ENCODE measurements at places on chromosomes 7 and 10. TPM values are rescaled to one million over a fixed set of nuclear protein-coding genes. Genes with fewer than 3 reads are reported as not detected.

DNA sequence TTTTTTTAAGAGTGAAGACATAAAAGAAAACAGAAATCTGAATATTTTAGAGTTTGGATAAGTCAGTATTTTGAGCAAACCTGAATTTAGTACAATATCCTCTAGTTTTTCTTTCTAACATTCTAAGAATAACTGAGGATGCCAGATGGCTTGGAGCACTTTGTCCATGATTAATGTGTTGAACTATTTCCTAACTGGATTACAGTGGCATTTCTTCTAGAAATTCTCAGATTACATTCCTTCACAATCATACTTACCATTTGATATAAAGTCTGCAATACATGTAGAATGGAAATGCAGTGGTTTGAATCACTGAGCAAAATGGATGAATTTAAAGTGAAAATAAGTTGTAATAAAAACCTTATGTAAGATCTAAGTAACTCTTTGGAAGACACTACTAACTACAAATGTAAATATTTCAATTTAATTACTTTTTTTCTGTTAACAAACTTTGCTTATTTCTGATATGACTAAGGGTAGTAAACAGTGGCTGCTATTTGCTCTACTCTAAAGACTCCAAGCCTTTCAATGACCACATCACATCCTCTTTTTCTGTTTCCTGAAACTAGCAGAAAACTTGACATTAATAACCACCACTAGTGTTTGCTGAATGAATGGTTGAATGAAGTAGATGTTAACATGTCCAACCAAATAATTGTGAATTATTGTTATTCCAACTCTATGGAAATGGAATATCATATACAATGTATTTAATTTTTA lies 102.8 kb downstream of the PRKG1 start:
- peak; percentile 69 for DNase-seq

GRCh38 chr10:61795147-61795546 lies 106.4 kb upstream of the ARID5B start:
- DNase-seq = no peak

DNA sequence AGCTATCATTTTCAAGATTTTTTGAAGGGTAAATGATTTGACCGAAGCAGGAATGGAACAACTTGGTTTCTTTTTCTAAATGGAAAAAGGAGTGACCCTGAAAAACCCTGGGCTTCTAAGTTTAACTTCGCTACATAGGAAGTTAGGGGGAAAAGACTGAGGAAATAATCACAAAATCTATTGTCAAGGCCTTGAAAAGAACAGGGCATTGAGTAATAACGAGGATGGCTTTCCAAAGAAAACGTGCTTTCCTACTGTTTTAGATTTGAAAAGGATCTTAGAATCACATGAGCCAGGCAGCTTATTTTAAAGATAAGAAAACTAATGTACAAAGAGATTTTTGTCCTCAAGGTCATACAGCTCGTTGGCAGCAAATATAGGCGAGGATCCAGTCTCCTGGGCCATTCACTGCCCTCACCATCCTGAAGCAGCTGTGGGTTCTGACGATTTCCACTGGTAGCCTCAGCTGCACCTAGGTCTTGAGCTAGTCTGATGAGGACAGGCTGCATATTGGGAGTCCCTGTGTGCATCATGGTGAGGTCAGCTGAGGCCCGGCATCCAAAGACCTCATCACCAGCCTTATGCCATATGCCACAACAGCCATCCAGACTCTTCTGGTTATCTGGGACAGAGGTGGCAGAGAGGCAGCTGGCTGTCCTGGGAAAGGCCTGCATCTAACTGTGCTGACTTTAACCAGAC lies 384.7 kb upstream of the NRP1 start:
- DNase-seq = no peak

GRCh38 chr10:30823651-30824050 lies 194.1 kb upstream of the LYZL2 start:
- no peak for DNase-seq

DNA sequence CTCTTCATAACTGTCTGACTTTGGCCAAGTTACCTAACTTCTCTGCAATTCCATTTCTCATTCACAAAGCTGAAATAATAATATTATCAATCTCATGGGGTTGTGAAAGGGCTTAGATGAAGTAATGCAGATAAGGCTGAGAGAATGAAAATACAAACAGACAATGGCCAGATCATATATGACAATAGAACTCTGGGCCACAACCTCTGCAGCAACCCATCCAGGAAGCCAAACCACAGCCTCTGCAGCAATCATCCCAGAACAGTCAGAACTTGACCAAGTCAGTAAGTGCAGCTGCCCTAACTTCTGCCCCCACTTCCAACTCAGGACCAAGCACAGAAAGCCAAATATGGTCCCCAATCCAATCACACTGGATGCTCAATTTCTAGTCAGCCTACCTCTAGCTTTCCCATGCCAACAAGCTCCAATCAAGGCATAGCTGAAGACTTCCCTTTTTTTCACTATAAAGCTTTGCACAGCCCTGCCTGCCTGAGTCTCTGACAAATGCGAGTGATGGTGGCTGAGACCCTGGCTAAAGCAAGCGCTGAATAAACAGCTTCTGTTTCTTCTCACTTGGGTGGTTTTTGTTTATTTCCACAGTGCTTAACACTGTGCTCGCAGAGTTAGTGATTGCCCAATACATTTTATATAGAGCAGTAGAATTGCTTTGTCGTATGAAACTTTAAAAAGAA lies 34.8 kb upstream of the TNPO3 start:
- DNase-seq = peak; percentile 15

Gene TMEM229A
- not detected for polyA plus RNA-seq

GRCh38 chr7:32257621-32258020 lies 187.4 kb upstream of the PDE1C start:
- DNase-seq = no peak

DNA sequence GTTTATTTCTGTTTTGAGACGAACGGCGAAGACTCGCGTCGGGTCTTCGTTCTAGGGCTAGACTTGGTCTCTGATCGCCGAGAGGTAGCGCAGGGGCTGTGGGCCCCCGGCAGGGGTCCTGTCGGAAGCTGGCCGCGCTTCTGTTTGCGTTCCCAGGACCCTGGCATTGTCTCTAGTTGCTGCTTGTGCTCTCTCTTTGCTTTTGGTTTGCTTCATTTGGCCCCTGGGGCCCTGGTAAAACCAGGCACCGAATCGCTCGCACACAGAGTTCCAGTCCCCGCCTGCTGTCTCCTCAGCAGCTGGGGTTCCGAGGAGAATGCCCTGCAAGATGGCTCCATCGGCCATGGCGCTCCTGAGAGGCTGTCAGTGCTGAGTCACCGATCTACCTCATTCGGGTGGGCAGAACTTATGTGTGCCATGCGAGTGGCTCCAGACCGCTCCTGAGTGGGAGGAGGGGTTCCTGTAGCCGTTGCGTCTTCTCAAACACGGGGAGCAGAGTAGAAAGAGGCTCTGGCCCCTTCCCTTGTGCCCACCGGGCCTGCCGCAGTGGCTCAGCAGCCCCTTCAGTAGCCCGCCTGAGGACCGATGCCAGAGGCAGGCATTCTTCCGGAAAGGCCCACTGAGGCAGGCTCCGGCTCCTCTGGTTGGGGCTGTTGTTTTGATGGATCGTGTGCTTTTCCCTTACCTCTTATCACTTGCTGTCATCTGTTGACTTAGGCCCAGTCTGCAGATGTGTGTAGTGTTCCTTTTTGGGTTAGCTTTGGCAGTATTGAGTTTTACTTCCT lies 826 bp downstream of the CHPF2 start:
- peak; percentile 98 for DNase-seq

Gene UTF1
- polyA plus RNA-seq = not detected

DNA sequence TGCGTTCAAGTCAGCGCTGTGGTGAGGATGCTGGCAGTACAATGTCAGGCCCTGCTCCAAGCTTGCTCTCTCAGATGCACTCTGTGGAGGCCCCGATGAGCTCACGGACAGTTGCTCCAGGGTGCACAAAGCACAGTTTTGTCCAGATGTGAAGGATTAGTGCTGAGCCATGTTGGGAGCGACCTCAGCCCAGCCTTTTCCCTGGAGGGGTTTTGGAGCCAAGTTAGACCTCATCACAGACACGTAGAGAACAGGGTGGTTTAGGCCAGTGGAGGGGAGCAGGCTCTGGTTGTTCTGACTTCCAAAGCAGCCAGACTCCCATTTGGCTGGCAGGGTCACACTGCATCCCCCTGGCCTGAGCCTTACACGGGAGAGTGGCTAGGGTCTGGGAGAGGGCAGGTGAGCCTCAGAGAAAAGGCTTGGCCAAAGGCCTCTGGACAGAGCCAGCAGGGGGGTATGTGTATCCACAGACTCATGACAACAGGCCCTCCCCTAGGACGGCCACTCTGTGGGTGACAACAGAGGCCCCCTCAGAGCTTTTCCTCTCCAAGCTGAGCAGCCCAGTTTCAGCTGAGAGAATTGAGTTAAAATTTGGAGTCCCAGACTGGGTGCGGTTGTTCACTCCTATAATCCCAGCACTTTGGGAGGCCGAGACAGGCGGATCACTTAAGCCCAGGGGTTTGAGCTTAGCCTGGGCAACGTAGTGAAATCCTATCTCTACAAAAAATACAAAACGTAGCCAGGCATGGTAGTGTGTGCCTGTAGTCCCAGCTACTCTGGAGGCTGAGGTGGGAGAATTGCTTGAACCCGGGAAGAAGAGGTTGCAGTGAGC lies 4.7 kb downstream of the PLAC9 start:
- DNase-seq = peak; percentile 89

GRCh38 chr7:149010451-149010850 lies 17.9 kb downstream of the PDIA4 start:
- DNase-seq = no peak

Gene BUB3
- polyA plus RNA-seq = 158 TPM

Gene TCAF1
- 46.5 TPM for polyA plus RNA-seq

DNA sequence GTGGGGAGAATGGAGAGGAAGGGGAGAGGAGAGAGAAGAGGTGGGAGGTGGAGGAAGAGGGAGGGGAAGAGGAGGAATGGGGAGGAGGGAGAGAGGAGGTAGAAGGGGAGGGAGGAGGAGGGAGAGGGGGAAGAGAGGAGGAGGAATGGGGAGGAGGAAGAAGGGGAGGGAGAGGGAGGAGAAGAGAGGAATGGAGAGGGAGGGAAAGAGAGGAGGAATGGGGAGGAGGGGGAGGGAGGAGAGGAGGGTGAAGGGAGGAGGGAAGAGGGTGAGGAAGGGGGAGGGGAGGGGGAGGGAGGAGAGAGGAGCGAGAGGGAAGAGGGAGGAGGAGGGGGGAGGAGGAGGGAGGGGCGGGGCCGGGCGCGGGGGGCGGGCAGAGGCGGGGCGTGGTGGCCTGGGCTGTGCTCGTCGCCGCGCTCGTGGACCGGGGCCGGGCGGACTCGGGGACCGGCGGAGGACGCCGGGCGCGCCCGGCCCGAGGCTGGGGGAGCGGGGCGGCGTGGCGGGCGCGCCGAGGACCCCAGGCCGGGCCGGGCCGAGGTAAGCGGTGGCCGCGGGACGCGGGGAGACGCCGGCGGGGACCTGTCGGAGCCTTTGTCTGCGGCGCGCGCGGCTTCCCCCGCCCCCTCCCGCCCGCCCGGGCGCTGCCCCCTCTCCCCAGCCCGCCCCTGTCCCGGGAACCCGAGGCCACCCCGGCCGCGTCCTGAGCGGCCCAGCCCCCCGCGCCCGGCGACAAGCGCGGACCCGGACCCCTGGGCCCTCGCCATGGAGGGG lies at the start of gene SLC29A4:
TSS of gene SLC29A4 (plus strand) at position 401 of the 774 bp plus-strand sequence. CDS start 4,874 bp downstream, outside the sequence.
- DNase-seq = peak; percentile 45

Gene GPER1
- polyA plus RNA-seq = 6.7 TPM

GRCh38 chr7:84916161-84916560 lies 270.7 kb downstream of the SEMA3D start:
- no peak for DNase-seq

- peak; percentile 32 for DNase-seq
These were observed 73.0 kb upstream of the PFKP start for GRCh38 chr10:2994221-2994961.

Gene OPN1SW
- 2.2 TPM for polyA plus RNA-seq

- DNase-seq = no peak
These were observed 8.9 kb upstream of the LYZL1 start for GRCh38 chr10:29279779-29280487.

DNA sequence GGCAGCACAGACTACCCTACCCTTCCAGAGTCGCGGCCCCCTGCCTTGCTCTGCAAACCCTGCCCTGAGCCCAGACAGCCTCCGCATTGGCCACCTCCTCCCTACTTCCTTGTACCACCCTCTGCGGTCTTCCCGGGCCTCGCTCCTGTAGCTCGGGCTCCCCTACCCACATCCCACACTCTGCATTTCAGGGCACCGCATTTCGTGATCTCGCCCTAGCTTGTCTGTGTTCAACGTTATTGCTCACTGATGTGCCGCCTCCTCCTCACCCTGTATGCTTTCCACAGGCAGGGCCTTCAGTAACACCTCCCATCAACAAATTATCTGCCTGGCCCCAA lies 6.6 kb downstream of the PDIA4 start:
- no peak for DNase-seq

GRCh38 chr10:3123571-3124411 lies 48.8 kb downstream of the PITRM1 start:
- DNase-seq = no peak

DNA sequence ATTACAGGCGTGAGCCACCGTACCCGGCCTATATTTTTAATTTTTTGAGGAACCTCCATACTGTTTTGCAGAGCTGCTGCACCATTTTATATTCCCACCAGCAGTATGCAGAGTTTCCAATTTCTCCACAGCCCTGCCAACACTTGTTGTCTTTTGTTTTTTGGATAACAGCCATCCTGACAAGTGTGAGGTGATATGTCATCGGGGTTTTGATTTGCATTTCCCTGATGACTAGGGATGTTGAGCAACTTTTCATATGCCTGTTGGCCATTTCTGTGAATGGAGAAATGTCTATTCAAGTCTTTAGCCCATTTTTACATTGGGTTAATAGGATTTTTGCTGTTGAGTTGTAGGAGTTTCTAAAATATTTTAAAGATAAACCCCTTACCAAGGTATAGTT lies 22.2 kb downstream of the ENTPD7 start:
- peak; percentile 89 for DNase-seq

GRCh38 chr7:3043544-3044371 lies at the start of gene CARD11:
TSS of gene CARD11 (minus strand) at chr7:3043867. CDS start at chr7:2958506, 85,361 bp downstream.
- DNase-seq = no peak

DNA sequence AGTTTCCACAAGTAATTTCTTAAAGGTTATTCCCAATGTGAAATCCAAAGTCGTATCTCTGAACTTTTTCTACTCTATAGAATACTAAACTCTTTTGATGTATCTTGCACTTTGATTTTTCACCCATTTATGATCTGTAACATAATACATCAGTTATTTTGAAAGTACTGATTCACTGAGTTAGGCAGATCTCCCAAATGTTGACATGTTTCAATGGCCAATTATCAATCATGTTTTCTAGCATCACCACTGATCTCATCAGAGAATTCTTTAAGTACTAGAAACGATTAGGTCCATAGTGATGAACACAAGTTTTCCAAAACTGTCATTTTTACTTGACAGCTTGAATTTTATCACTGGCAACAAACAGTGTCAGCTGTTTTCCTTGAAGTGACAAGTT lies 119.0 kb downstream of the ATE1 start:
- DNase-seq = no peak
